Posterior cingulate gyrus (tissue), 11 donors: ENCODE measurements at places on chromosomes 1 and 21.

GRCh38 chr21:34994766-34995631 lies 54.1 kb downstream of the RUNX1 start:
- no peak for DNase-seq

- peak; percentile 25 for DNase-seq
Measured at GRCh38 chr1:113109908-113110554, 37.0 kb downstream of the LRIG2 start.

DNA sequence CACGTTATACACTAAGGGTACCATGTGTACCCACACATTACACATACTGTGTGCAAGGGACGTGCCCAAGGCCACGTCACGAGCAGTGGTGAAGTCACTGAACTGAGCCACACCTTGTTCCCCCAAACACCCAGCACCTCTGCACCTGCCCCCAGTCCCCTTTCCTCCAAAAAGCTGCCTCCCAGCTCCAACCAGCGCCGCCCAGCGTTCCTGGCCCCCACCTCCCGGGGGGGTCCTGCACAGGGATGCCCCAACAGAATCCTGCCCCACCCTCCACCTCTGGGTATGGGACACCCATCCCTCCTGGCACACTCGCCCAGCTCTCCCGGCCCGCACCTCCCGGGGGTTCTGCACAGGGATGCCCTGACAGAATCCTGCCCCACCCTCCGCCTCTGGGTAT lies 54.1 kb downstream of the CHD5 start:
- DNase-seq, result peak; percentile 11

GRCh38 chr1:248094884-248095283 lies at the start of gene OR2L13:
Gene OR2L13, plus strand, starts transcription at chr1:248095184. Its CDS starts 4,192 bp downstream, at chr1:248099376.
- no peak for DNase-seq

GRCh38 chr21:25911730-25912401 lies 177.1 kb downstream of the GABPA start:
- peak; percentile 34 for DNase-seq

- no peak for DNase-seq
Measured at GRCh38 chr21:14690886-14691285, 144.8 kb upstream of the SAMSN1 start.

DNA sequence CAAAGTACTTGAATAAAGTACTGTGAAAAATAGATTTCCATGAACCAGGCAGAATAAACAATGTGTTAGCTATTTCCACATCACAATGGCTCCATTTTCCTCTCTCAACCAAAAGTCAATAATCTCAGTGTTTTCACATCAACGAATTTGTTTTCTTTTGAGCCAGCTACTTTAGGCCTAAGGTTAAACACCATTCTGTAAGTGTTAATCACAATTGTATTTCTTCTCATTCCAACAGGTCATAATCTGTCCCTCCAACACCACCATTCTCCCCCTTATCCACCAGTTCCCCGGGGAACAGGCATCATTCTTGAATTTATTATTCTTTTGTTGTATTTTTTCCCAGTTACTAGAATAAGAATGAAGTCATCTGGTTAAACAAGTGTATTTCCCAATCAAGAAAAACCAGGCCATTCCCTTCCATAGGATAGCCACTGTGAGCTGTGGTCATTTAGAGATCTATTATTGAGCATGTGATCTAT lies 66.2 kb upstream of the PALMD start:
- DNase-seq, result no peak

- DNase-seq, result no peak
Measured at GRCh38 chr1:241899210-241899609, 51.2 kb downstream of the EXO1 start.

- DNase-seq, result no peak
Measured at GRCh38 chr1:152089014-152089674, at the start of gene TCHHL1. Gene TCHHL1, minus strand, starts transcription at chr1:152089064. Its CDS starts 921 bp downstream, at chr1:152088143.

DNA sequence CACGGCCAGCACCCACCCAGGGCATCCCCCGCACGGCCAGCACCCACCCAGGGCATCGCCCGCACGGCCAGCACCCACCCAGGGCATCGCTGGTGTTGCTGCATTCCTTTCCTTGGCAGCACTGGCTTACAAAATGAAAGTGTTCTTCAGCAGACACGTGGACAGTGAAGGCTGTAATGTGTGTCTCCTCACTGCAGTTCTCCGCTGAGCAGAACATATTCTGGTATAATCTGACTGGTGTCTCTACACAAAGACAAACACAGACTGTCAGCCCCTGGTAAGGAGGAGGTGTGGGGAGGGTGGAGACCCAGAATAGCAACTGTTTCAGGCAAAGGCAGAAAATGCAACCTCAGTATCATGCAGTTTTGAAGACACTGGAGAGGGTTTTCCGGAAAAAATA lies 7.3 kb downstream of the LYPD8 start:
- DNase-seq, result no peak

- no peak for DNase-seq
Measured at GRCh38 chr1:22057861-22058260, 5.4 kb downstream of the CDC42 start.

GRCh38 chr21:45455674-45456583 lies 51.0 kb downstream of the COL18A1 start:
- DNase-seq, result no peak

DNA sequence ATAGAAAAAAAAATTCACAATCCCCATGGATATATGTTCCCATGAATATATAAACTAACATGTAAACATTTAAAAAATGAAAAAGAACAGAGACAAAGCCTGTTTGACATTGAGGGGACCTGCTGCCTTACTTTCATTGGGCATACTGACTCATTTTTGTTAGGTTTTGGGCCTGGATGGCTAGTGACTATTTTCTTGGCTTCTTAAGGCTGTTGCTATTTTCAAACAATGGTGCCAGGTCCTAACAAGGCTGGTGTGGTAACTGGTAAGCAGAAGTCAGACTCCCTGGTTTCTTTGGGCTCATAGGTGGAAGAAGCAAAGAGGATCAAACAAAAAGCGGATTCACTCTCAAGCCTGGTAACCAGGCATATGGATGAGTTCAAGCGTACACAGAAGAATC lies 51.0 kb downstream of the LAMC2 start:
- DNase-seq, result no peak

- no peak for DNase-seq
Measured at GRCh38 chr21:32303385-32303784, 4.7 kb downstream of the MRAP start.

- no peak for DNase-seq
Measured at GRCh38 chr1:216433175-216433574, 9.9 kb upstream of the USH2A start.

- DNase-seq, result no peak
Measured at GRCh38 chr1:172399756-172400721, 20.4 kb upstream of the C1orf105 start.

- no peak for DNase-seq
Measured at GRCh38 chr1:227038401-227038800, 98.3 kb downstream of the COQ8A start.

DNA sequence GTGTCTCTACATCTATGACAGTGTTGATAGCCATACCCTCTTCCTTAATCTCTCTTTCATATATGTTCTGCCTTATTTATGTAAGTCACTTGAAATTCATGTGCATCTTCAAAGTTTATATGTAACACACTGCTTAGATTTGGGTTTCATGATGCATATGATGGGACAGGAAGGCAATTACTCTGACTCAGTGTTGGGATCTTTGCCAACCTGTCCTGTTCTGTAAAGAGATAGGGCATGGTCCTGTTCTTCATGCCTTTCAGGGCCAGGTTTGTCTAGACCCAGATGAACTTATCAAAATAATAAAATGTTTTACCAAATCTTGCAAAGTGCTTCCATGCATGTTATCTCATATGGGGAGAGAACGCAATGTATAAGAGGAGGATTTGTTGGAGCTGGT lies 69.5 kb downstream of the TMPRSS15 start:
- no peak for DNase-seq

- DNase-seq, result no peak
Measured at GRCh38 chr1:233113009-233113879, 162.8 kb downstream of the NTPCR start.

GRCh38 chr1:177274687-177275211 lies 104.0 kb downstream of the BRINP2 start:
- no peak for DNase-seq

- peak; percentile 64 for DNase-seq
Measured at GRCh38 chr1:167057241-167057688, 32.9 kb downstream of the GPA33 start.

GRCh38 chr1:182110635-182111034 lies 49.1 kb upstream of the ZNF648 start:
- no peak for DNase-seq
